ENCODE measurements at places on chromosomes 13 and 19.

GRCh38 chr19:31383553-31383952, 34.3 kb upstream of the TSHZ3 start:
- DNase-seq: no peak

GRCh38 chr19:4181053-4181508, 1.3 kb downstream of the SIRT6 start:
- DNase-seq: no peak

DNA sequence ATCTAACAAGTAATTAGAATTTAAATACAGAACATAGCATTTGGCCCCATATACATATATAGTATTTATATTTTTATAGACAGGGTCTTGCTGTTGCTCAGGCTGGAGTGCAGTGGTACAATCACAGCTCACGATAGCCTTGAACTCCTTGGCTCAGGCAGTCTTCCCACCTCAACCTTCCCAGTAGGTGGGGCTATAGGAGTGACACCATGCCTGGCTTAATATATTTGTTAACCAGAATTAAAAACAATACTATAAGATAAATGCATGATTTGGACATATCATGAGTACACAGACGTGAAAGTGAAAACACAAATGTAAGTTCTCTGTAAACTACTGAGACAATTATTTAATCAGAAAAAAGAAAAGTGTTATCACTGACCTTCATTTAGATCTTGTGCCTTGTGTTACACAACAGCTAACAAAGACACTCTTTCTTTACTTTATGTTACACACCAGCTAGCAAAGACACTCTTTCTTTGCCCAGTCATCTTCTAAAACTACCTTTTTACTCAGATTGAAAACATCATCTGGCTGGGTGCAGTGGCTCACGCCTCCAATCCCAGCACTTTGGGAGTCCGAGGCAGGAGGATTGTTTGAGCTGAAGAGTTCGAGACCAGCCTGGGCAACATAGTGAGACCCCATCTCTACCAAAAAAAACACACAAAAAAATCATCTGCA, 22.6 kb downstream of the CARS2 start:
- DNase-seq: no peak

GRCh38 chr13:99828123-99828522, 143.4 kb downstream of the ZIC5 start:
- DNase-seq: no peak

GRCh38 chr13:110605132-110605531, 10.2 kb upstream of the NAXD start:
- no peak for DNase-seq

GRCh38 chr19:17974551-17974950, 7.6 kb downstream of the KCNN1 start:
- DNase-seq: no peak

GRCh38 chr19:17121736-17122293, 46.2 kb downstream of the MYO9B start:
- no peak for DNase-seq
